Hematopoietic multipotent progenitor cell treated with erythropoietin and hydrocortisone succinate and interleukin-3 and kit ligand, for 15 days (in vitro differentiated cells): ENCODE measurements at places on chromosomes 3 and 15.

GRCh38 chr15:66780973-66781718, 79.1 kb downstream of the SMAD6 start:
- no peak for DNase-seq

DNA sequence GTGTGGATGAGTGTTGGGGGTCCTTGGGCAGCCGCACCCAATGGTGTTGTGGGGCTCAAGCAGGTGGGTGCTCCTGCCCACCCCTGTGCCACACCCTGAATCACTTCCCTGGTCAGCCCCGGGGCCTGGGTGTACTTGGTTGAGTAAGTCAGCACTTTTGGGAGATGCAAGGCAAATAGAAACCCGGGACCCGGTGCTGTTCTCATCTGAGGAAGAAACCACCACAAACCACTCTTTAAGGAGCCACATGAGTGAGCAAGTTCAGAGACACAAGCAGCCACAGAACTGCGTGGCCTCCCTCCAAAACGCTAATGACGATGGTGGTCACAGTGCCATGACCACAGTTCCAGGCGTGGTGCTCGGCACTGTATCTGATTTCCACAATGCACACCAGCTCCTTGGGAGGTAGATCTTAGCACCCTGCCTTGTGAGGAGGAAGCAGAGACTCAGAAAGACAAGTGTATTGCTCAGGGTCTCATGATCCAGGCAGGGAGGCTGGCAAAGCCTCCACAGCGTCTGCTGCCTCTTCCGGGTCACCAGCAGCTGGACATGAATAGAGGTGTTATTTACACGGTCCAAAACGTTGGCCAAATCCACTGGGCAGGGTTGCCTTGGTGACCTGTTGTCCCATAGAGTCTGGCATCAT, 118.2 kb upstream of the ALDH1A3 start:
- DNase-seq: no peak

DNA sequence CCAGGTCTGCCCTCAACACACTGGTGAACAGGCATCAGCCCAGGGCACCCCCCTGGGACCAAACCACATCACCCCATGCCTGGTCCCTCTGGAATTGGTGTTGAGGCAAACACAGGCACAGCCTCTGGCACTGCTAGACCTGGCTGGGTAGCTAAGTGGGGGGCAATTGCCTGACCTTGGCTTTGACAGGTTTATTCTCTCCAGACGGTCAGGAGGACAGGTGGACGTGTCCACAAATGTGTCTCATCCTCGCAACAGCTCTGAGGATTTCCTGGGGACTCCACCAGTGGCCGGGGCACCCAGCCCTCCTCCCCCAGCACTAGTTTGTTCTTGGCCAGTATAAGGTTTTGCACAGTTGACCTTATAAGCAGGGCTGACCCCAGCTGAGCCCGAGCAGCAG, 31.3 kb downstream of the TKT start:
- no peak for DNase-seq

- no peak for DNase-seq
Measured at GRCh38 chr3:177337541-177338331, 140.5 kb upstream of the TBL1XR1 start.

- DNase-seq: no peak
Measured at GRCh38 chr15:57033715-57034439, 115.4 kb downstream of the TCF12 start.

- DNase-seq: no peak
Measured at GRCh38 chr3:194306109-194306686, 44.9 kb downstream of the CPN2 start.

GRCh38 chr3:149271669-149272068, 50.0 kb upstream of the CP start:
- DNase-seq: no peak

DNA sequence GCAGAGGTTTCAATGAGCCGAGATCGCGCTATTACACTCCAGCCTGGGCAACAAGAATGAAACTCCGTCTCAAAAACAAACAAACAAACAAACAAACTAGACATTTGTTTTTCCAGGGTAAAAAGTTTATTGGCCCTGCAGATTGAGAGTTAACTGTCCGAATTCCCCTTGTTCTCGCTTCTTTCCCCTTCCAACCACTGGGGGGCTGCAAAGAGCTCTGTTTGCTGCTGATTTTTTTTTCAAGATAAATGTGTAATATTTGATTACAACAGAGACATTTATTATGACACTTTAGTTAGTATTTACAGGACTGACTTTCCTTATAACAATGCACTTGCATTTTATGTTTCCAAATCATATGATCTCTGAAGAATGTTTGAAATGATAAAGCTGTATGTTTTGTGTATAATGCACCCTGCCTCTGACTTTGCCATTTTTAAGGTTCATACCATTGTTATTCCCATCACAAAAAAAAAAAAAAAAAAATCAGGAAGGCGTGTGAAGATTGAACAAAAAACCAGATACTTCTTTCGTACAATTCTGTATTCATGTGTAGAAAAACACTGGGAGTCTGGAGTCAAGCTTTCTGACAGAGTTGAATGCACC, 2.8 kb downstream of the CLSTN2 start:
- no peak for DNase-seq

DNA sequence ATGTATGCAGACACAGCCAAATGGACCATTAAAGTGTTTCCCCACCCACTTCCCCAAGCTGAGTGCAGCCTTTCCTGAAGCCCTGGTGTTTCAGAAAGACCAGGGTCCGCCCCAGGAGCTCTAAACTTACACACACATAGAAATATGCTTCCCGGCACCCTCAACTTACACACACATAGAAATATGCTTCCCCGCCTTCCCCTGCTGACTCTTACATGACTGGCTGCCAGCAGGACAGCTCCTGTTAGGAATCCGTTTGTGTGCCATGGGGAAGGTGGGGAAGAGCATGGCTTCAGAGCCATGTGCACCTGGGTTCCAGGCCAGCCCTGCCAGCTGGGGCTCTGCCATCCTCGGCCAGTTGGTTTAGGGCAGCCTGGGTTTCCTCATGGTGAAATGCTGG, 3.6 kb downstream of the CLEC3B start:
- no peak for DNase-seq

- DNase-seq: no peak
Measured at GRCh38 chr3:138747225-138747624, 87.5 kb downstream of the PIK3CB start.

DNA sequence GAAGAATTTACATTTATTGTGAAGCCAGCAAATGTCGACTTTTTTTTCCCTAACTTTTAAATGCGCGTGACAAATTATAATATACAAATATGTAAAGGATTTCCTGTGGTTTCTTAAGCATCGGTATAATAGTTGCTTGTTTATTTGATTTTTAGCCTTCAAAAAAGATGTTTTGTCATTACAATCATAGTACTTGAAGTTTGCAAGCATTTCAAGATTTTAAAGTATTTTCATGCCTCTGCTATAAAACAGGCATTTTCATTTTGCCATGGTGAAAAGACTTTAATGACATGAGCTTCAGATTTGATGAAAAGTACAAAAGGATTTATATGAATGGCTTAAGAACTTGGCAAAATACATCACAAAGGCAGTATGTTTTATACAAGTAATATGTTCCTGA, 9.4 kb upstream of the P2RY12 start:
- DNase-seq: no peak

- no peak for DNase-seq
Measured at GRCh38 chr3:89859757-89860156, 752.3 kb downstream of the EPHA3 start.

DNA sequence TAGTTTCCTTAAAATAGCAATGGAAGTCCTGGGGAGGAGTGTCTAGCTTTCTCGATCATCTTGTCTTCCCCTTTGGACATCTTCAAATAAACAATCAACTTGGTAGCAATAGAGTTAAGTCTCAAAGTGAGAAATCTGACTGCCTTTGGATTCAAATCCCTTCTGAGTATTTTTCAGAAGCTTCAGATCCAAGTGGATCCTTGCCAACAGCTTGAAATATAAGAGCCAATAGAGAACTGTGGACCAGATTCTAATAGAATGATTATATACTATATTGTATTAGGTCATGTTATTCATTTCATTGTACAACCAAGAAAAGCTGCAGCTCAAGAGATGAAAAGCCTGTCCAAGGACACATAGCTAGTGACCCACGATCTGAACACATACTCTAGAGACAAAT, 60.2 kb downstream of the SYNPR start:
- no peak for DNase-seq

DNA sequence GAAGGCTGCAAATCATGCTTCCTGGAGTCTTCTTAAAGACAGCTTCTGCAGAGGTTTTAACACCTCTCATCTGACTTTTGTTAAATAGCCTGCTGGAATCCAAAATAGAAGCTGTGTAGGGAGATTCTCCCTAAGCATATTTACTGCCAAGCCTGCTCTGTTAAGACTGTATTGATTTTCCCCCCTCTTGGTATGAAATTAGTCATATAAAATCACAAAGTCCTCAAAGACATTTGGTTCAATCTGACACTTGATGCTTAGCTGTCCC, 94.6 kb downstream of the ITPR1 start:
- no peak for DNase-seq

GRCh38 chr3:56303487-56303886, 164.8 kb downstream of the ERC2 start:
- DNase-seq: no peak

DNA sequence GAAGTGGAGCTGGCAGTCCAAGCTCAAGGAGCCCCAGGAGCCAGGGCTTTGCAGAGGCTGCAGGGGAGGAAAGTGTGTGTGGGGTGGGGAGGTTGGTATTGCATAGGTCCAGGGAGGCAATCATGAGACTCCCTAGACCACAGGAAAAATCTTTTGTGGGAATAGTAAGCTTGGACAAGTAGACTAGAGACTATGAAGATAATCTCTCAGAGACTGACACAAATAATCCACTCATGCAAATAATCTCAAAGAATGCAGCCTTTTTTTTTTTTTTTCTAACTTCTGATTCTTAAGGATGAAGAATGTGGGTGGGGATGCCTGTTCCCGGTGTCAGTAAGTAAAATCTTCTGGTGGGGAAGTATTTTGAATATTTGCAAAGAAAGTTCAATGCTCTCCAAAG, 113.7 kb downstream of the GREM1 start:
- no peak for DNase-seq

- no peak for DNase-seq
Measured at GRCh38 chr3:48268381-48268935, 27.6 kb downstream of the ZNF589 start.
